ENCODE measurements at places on chromosomes 2 and 18.

DNA sequence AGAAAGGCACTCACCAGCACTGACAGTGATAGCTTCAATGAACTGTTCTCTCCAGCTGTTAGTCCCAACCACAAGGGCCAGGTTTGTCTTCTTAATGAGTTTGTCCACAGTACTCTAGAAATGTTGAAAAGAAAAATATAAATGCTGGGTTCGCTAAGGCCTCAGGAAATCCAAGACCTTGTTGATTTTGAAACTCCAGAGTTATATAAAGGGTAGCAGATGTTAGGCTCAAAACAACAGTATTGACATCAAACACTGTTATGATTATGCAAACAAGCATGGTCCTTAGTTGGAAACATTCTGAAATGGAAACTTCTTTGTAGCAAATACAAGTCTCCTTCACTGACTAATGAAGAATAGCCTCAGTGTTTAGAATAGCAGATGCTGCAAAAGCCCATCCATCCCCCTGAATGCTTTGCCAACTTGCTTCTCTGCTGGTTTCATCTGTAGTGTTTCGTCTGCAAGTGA is 291.1 kb downstream of the SLC8A1 start:
- DNase-seq, result no peak

DNA sequence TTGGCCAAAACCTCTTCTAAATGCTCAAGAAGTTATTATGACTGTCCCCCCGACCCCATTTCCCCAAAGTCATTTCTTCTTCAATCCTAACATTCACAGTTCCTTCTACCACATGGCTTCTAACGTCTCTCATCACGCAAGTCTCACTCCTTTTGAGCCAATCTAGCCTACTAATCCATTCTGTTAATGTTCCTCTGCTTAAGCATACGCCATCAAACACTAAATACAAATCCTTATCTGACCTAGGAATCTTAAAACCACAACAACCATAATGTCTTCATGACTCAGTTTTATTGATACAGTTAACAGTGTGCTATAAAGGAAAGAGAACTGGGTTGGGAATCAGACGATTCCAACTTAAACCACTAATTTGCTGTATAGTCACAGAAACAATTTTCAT is 23.9 kb downstream of the HNRNPLL start:
- no peak for DNase-seq

DNA sequence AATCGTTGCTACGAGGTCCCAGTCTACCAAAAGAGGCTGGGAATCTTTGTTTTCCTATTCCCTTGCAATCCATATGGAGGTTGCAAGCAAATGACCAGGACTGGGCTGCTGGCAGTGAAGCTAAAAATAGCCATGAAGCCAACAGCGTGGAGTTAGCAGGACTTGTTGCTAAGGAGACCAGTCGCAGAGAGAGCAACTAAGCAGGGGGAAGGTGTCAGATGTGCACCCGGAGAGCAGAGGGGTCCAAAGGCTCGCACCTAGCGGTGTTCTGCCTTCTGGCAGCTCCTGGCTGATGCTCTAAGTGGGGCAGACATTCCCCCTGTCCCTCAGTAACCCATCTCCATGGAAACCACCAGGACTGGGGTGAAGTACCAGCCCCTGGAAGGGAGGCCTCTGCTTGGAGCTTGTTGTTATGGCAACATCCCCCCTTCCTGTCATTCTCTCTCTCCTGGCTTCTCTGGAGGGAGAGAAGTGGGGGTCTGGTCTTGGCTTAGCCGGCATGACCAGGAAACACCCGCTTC is 84.6 kb downstream of the DNMT3A start:
- DNase-seq, result no peak

DNA sequence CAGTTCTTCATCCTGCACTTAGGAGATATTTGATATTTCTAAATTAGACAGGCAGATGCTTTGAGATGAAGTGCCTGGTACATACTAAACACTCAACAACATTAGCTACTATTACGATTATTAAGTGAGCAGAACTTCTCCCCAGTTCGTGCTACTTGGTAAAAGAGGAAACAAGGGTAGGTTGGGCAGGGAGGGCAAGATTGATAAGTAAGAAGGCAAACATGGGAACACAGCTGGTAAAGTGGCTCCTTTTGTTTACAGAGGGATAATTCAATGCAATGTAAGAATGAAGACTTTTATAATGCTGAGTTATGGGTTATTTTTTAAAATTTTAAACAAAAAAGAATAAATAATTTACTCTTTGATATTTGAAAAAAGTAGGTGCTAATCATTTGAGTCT is 15.9 kb upstream of the WIPF1 start:
- no peak for DNase-seq

DNA sequence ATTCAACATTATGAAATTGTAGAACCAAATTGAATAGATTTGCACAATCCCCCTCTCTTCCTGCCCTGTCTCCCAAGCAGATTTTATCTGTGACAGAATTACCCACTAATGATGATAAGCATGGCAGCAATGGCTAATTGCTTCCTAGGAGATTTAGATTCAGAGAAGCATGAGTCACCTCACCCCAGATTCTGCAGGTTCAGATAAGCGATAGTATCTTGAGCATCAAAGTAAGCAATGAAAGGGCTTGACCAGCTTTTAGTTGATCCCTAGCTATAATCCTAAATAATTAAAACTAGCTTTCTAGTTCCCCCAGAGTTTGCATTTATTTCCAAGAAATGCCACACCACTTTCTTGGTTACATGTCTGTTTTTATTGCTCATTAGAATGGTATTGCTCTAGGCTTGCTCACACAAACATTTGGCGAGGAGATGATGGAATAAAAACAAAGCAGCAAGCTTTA is 204.3 kb downstream of the GULP1 start:
- DNase-seq, result no peak

GRCh38 chr2:177393824-177394593 is 1.4 kb downstream of the AGPS start:
- no peak for DNase-seq

DNA sequence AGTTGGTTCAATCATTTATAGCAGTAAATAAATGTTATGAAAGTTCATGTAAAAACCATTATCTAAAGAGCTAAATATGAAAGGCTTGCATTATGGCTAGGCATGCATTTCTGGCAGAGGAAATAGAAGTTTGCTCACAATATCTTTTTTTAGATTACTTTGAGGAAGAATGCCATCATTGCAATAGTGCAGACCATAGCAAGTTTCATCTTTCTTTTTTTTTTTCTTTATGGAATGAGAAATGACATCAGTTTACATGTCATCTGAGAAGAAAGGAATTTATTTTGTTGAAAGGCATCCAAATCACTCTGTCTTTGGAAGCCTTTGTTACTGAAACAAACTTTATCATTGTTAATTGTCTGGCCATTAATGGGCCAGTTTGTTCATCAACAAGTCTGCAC is 74.5 kb upstream of the NCKAP5 start:
- no peak for DNase-seq

DNA sequence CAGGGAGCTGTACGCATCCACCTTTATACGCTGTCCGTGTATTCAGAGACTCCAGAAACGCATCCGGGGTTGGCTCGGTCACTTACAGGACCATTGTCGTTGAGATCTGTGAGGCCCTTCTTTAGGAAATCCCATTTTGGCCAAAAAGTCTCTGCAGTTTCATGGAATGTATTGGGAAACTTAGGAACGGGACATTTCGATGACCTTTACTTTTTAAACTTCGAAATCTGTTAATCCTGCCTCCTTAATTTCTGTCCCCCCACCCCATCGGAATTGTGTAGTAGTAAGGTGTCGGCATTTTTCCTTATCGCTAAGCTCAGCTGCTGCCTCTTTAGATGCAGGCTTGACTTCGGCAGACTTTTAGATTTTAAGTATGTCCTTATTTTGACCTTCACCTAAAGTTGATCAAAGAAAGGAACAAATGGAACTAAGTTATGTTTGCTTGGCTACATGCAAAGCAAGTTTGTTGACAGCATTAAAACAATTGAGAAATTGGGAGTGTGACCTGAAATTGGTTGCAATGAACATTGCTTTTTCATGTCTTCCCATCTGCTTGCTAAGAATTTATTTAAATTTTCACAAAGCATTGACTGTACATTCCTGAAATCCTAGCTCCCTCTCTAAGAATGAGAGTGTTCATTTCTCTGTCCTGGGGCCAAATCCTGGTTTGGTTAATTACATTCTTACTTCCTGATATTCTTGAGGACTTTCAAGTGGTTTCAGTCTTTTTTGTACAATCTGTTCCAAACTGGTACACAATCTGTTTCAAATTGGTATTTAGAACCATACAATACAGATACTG is 884 bp upstream of the RAPH1 start:
- no peak for DNase-seq

GRCh38 chr18:41206341-41206830 is 748.6 kb upstream of the PIK3C3 start:
- DNase-seq, result no peak

DNA sequence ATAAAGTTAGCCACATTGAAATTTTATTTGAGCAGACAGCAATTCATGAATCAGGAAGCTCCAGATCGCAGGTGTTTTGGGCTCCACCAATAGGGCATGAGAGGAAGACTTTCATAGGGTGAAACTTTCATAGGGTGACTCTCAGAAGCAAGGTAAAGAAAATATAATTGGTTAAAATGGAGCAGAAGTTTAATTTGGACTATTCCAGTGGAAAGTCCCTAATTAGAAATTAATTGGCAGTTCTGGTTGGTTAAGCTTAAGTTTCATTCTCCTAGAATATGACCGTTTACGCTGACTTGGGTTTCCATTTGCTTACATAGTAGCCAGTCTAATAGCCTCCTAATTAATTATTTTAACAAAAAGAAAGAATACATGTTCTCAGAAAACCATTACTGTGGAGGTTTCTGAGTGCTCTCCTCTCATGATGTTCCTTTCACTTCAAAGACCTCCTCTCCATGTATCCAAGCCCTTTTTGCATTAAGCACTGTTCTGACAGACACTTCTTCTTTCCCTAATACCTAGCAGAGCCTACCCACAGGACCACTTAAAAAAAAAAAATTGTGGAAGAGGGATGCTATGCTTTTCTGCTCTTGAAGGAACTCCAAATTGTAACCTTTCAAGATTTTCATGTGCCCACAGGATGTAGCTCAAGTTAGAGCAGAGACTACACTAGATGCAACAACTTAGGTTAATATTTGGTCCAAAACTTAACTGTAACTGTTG is 99.1 kb downstream of the MREG start:
- no peak for DNase-seq

DNA sequence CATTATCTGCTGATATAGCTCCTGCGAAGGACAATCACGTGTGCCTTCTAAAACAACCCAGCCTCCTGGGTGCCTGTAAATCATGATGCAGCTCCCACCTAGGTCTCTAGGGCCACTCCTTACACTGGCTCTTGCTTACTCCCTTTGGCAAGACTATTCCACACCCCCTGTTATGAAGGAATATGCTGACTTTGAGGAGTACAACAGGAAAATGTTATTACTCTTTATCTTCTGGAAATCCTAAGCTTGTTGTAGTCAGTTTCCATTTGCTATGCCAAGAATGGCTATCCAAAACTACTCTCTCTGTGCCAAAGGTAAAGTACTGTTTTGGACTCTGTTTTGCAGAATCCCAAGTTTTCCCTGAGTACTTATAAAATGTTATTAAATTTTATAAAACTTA is 7.7 kb downstream of the SGO2 start:
- DNase-seq, result no peak

DNA sequence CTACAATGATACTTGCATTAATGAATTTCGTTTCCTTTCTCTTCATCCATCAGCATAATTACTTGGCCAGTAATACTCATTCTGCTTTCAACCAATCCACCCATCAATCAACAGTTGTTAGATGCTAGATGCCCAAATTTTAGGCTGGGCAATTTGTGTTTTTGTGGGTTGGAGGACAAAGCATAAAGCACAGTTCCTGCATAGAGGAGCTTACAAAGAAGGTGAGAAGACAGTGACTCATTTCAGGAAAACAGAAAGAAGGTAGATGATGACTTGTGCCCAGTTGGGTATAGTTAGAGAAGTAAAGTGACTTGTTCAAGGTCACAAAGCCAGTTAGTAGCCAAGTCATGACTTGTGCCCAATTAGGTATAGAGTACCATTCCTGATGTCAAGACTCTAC is 1186.8 kb upstream of the CELF4 start:
- DNase-seq, result no peak

GRCh38 chr2:1681323-1682180 is 62.8 kb downstream of the PXDN start:
- DNase-seq, result no peak

DNA sequence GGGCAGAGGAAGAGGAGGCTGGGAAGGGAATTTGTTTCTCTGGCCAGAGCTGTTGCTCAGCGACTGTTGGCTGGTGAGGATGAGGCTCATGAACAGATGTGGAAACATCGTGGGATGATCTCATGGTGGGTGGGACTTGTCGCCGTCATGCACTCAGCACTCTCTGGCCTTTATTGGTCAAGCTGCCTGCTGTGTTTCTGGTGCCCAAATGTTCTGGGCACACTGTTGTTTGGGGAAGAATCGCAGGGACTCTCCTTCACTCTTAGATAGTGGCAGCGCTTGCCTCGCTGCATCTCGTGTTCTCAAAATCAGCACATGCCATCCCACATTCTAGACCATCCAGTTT is 145.6 kb downstream of the AGAP1 start:
- DNase-seq, result no peak
